HFFc6 (cell line): ENCODE measurements at places on chromosomes 1 and 21. TPM values are rescaled to one million over a fixed set of nuclear protein-coding genes. Genes with fewer than 3 reads are reported as not detected.

The HSD3B1 gene
- not detected in 2 replicates for total RNA-seq

The VAV3 gene
- not detected in 3 replicates for total RNA-seq

The PHLDA3 gene
- 103 to 124 TPM (median 112 TPM) in 3 replicates for total RNA-seq

The NPHS2 gene
- not detected in 2 replicates for total RNA-seq

The KIAA1614 gene
- total RNA-seq, result 2.3 to 4.3 TPM (median 3.1 TPM) in 3 replicates

The CELSR2 gene
- 1.2 and 1.5 TPM in 2 replicates for total RNA-seq

The C1orf226 gene
- 0.09 and 0.29 TPM in 2 replicates for total RNA-seq

DNA sequence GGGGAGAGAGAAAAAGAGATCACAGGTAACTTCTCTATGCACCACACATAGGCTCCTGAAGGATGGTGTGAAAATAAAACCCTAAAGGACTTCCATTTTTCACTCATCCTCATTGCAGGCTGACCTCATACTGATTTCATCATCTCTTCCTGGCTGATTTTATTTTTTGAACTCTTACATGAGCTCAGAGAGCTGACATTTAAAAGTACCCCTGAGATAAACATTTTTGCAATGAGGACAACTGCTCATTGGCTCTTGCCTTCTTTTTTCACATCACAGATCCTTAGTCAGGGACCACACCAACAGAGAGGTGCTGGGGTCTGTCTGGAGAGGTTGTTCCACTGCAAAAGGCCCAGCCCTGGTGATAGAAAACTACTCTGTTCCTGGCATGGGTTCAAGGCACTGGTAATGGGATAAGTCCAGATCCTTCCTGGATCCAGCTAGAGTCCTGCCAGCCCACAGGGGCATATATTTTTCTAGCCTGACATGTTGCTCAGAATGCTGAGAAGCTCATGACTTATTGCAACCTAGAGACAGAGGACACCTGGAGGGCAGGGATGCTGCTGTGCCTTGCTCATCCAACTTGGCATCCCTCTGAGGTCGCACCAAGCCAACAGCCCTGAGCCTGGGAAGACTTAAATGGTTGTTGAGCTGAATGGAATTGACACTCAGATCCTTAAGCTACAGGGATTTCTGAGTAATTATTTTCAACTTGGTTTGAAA, 360.0 kb downstream of the HHAT start:
- DNase-seq, result no peak

GRCh38 chr1:227213426-227213825, 104.9 kb downstream of the CDC42BPA start:
- DNase-seq, result no peak

DNA sequence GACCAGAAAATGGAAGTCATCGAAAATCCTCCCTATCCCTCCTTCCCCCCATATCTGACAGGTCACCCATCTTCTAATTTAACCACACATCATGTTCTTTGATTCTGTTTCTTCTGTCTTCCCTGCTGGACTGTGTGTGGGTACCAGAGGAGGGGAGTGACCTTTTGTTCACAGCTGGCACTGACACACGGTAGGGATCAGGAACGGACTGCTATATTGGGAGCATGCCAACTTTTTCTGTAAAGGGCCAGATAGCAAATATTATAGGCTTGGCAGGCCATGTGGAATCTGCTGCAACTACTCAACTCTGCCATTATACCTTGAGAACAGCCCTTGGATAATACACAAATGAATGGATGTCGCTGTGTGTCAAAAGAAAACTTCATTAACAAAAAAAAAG, 7.5 kb upstream of the TOMM20 start:
- no peak for DNase-seq

DNA sequence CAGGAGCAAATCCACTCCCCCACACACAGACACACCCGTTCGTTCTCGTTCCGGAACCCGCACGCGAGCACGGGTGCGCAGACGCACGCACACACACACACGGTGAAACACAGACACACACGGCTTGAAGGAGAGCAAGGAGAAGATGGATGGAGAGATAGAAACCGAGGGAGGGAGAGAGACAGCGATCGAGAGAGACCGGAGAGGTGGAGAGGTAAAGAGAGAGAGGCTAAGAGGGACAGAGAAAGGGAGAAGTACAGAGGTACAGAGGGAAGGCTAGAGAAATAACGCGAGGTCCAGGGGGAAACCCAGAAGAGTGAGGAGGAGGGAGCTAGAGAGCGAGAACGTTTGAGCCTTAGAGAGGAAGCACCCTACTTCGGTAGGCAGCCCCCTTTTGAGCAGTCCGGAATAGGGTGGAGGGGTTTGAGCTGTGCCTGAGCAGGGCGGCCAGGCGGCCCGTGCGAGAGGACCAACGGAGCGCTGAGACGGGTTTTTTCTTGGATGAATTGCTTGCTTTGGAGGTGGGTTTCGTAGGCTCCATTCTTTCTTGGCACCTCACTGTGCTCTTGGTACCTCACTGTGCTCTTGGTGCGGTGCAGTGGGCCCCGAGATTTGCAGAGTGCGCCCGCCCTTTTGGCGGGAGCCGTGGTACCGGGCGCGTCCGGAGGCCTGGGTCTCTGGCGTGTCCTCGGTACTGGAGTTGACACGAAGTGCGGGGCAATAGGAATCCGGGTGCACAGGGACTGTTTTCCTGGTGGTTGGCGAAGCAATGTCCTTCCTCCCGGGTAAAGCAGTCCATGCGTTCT, 88.4 kb upstream of the RHOU start:
- DNase-seq, result peak; percentile 49

DNA sequence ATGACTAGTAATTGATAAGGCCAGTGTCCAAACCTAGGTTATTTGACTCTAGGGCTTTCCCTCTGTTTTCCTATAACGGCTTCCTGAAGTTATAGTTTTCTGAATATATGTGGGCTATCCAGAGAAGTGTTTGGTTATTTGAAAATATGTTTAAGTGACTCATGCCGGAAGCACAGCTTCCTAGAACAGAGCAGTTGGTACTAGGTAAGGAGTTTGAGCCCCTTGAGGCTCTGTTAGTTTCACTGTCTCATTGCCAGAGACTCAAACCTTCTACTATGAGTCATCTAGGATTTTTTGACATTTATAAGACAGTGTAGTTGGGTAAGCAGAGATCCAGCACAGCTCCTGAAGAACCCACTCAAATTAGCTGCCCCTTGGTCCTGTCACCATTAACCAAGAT, 27.1 kb upstream of the LEPR start:
- peak; percentile 42 for DNase-seq

DNA sequence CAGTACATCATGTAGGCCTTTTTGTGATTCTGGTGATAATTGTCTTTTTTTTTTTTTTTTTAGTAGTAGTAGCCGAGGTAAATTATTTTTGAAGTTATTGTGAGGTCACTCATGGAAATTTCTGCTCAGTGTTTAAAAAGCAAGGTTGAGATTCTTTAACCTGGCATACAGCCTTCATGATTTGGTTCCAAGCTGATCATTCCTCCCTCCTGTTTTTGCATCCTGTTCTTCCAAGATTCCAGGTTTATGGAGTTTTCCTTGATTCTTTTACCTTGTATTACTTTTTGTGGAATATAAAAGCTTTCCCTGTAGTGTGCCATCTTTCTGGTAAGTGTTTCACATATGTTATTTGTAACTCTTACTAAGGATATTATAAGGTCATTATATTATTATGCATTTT, 9.1 kb downstream of the ZFYVE9 start:
- no peak for DNase-seq

DNA sequence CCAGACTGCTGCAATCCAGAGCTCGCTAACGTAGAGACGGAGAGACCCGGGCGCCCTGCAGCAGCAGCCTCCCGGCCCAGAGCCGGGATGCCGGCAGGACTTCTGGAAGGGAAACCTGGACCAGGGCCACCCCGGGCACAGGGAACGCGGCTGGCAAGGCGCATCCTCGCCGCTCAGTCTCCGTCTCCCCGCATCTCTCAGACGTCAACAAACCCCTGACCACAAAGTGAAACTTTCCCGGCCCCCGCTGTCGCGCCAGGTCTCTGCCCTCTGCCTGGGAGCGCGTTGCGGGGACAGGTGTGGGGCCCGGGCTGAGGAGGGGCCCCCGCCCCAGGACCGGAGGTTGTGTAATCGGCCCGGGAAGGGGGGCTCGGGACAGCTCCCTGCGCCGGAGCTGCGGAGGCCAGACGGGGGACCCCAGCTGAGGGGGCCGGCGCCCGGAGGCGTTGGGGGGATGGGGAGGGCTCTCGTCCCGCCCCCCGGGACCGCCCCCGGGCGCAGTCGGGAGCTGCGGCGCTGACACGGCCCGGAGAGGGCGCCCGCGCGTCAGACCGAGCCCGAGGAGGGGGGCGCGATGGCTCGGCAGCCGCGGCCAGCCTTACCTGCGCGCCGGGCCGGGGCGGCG, 116.6 kb upstream of the HIVEP3 start:
- peak; percentile 41 for DNase-seq

GRCh38 chr1:174072581-174072980, 50.4 kb upstream of the RC3H1 start:
- no peak for DNase-seq

GRCh38 chr1:164786980-164787833, 228.2 kb downstream of the PBX1 start:
- peak; percentile 74 for DNase-seq

DNA sequence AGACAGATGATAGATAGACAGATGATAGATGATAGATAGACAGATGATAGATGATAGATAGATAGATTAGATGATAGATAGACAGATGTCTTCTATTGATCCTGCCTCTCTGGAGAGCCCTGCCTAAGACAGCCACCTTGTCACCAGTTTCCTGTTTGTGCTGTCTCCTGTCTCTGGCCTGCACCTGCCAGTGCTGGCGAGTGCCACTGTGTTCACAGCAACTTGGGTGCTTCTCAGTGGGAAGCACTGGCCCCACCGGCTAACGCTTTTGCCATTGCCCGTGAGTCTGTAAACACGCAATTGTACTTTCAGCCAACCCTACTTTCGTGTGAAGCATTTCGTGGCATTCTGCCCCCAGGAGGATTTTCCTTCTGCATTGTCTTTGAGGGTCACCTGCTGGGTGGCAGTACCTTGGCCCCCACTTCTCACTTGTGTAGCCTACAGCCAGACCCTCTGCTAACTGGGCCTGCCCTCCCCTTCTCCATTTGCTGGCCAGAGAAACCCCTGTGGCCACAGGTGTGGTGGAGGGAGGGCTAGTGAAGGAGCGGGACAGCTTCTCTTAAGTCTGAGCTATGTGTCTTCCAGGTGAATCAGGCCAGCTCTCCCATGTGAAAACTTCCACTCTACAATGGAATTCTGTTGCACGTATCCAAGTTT, 23.4 kb upstream of the PDE9A start:
- DNase-seq, result no peak

- peak; percentile 72 for DNase-seq
Measured at GRCh38 chr1:162663589-162664106, 31.4 kb downstream of the DDR2 start.

- no peak for DNase-seq
Measured at GRCh38 chr1:98467586-98467985, 193.9 kb upstream of the SNX7 start.

GRCh38 chr1:168470901-168471431, 72.8 kb downstream of the XCL2 start:
- DNase-seq, result peak; percentile 94

DNA sequence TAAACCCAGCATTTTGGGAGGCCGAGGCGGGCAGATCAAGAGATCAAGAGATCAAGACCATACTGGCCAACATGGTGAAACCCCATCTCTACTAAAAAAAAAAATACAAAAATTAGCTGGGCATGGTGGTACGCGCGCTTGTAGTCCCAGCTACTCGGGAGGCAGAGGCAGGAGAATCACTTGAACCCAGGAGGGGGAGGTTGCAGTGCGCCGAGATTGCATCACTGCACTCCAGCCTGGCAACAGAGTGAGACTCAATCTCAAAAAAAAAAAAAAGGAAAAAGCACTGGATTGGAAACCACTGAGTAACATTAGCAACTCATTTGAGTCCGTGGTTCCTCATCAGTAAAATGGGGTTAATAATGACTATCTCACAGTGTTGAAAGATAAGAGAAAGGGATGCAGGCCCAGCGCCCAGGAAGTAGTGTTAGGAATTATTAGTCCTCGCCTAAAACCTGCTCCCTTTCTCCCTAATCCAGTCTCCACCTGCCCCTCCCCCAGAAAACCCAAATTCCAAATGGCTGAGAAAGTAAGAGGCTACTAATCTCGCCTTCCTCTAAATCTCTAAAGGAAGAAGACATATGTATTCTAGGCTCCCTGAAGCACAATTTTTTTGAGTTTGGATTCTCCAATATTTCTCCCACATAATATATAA, 49.5 kb downstream of the RHBG start:
- DNase-seq, result no peak

GRCh38 chr21:28949318-28949717, 43.4 kb downstream of the LTN1 start:
- no peak for DNase-seq

DNA sequence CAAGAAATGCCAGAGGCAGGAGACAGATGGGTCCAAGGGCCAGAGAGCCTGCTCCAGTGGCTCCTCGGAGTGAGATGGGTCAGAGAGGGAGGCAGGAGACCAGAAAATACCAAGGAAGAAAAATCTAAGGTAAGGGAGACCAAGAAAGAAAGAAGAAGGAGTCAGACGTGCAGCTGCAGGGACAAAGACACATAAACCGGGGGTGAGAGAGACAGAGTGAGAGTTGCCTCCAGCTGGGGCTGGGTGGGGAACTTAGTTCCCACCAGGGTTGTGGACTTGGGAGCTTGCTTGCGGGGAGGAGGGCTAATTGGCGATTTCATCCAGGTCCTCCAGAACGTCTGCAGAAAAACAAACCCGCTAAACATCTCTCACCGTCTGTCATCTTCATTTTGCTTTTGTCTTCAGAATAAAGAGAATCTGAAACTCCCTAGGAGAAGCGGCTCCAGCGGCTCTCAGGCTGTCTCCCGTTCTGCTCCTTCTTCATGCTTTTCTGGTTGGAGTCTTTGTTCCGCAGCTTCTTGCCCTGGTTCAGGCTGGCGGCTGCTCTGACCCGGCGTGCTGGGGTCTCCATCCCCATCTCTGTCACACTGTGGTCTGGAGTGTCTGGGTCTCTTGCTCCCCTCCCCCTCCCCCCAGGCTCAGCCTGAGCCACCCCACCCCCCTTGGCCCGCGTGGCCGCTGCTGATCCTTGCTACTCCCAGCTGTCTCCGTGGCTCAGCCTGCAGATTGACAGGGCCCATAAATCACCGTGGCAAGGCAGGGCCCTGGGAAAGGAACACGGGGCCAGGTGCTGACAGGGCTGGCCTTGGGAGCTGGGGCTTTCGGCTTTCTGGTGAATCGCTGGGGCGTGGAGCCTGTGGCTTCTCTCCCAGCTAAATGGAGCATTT, 66.6 kb downstream of the UBIAD1 start:
- no peak for DNase-seq

- no peak for DNase-seq
Measured at GRCh38 chr1:89276690-89277089, 4.0 kb upstream of the GBP5 start.

DNA sequence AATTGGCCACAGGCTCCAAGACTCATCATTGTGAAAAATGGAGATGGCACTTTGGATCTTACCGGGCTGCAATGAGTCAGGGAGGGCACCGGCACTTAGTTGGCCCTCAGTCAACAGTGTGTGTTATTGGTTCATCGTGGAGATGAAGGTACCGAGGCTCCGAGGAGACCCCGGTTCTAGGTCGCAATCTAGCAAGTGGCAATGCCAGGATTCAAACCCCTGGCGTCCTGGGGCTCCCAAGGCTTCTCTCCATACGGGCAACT, 49.0 kb upstream of the ACOT11 start:
- DNase-seq, result no peak
